Activated CD8-positive, alpha-beta T cell treated with anti-CD3 and anti-CD28 coated beads for 36 hours (primary cell): ENCODE measurements at places on chromosomes 1 and 21. TPM values are rescaled to one million over a fixed set of nuclear protein-coding genes. Genes with fewer than 3 reads are reported as not detected.
A peak's percentile ranks its signal among the peaks of the same experiment; 100 is the strongest.

GRCh38 chr1:32998064-32998463 is 33.5 kb upstream of the RNF19B start:
- H3K4me1 ChIP-seq: peaks cover 6% of the 10 kb centered on the region
- H3K4me3 ChIP-seq: no peak overlapping the region
- no peak overlapping the region for H3K27ac ChIP-seq
- no peaks in the 10 kb centered on the region for H3K27me3 ChIP-seq

DNA sequence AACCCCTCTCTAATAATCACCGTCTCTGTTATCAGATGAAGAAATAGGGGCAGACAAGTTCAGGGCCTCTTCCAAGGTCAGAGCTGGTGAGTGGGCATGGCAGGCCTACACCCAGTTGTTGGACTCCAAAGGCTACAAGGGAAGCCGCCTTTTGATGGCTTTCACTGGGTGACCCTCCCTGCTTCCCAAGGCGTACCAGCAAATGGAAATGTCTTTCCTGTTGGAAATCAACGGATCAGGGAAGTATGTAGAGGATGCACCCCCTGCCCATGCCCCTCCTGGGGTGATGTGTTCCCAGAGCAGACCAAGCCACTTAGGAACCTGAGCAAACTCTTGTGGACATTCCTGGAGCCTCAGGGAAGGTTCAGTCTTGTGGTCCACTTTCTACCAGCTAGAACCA is 47.4 kb downstream of the LGR6 start:
- H3K27ac ChIP-seq: no peak overlapping the region
- peaks cover 3% of the 10 kb centered on the region for H3K4me1 ChIP-seq
- H3K4me3 ChIP-seq: no peak overlapping the region
- peaks cover 8% of the 10 kb centered on the region for H3K27me3 ChIP-seq
- H3K36me3 ChIP-seq: no peaks in the 10 kb centered on the region

- H3K4me1 ChIP-seq: peaks cover 17% of the 10 kb centered on the region
- peak; percentile 96 for DNase-seq
- peak overlapping the region; percentile 78 for H3K4me3 ChIP-seq
- no peaks in the 10 kb centered on the region for H3K36me3 ChIP-seq
- H3K27me3 ChIP-seq: peaks cover 1% of the 10 kb centered on the region
- H3K27ac ChIP-seq: peak overlapping the region; percentile 98
These were observed 11.1 kb upstream of the S100A11 start for GRCh38 chr1:152047730-152048415.

Gene WNT3A
- total RNA-seq: not detected

- no peaks in the 10 kb centered on the region for H3K36me3 ChIP-seq
- H3K27me3 ChIP-seq: peaks cover 2% of the 10 kb centered on the region
- H3K4me1 ChIP-seq: peaks cover 2% of the 10 kb centered on the region
- H3K4me3 ChIP-seq: no peak overlapping the region
- no peak overlapping the region for H3K27ac ChIP-seq
These were observed 103.7 kb upstream of the NFIA start for GRCh38 chr1:60978421-60979357.

DNA sequence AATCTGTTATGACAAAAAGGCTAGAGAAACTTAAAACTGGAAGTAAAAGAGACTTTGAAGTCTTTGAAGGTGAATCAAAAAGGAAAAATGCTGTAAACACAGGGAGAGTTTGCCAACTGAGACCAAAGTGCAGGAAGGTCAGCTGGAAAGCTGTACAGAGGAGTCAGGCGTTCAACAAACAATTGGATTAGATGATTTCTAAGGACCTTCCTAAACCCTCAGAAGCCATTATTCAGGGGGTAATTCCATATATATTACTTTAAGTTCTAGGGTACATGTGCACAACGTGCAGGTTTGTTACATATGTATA is 156.8 kb downstream of the ZBTB18 start:
- H3K27ac ChIP-seq: no peak overlapping the region
- no peaks in the 10 kb centered on the region for H3K36me3 ChIP-seq
- H3K4me3 ChIP-seq: no peak overlapping the region

DNA sequence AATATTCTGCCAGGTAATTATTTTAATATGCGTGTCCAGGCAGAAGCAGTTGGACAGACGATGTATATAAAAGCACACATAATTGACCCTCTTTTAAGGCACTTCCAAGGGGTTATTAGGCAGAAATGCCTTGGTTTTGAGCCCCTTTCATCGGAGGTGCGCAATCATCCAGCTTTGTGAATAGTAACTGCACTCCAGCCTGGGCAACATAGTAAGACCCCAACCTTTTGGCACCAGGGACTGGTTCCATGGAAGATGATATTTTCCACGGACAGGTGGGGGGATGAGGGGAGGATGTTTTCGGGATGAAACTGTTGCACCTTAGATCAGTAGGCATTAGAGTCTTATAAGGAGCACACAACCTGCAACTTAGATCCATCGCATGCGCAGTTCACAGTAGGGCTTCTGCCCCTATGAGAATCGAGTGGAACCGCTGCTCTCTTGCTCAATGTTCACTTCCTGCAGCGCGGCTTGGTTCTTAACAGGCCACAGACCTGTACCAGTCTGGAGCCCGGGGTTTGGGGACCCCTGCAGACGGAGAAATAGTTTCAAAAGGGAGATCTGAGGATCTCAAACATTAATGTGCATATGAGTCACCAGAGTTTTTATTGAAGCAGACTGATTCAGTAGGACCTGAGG is 1.8 kb upstream of the MCOLN2 start:
- peak overlapping the region; percentile 77 for H3K4me3 ChIP-seq
- peaks cover 19% of the 10 kb centered on the region for H3K27me3 ChIP-seq
- peaks cover 27% of the 10 kb centered on the region for H3K4me1 ChIP-seq
- H3K27ac ChIP-seq: peak overlapping the region; percentile 70
- peak; percentile 71 for DNase-seq

Gene TMEM125
- total RNA-seq: 0.81 TPM

DNA sequence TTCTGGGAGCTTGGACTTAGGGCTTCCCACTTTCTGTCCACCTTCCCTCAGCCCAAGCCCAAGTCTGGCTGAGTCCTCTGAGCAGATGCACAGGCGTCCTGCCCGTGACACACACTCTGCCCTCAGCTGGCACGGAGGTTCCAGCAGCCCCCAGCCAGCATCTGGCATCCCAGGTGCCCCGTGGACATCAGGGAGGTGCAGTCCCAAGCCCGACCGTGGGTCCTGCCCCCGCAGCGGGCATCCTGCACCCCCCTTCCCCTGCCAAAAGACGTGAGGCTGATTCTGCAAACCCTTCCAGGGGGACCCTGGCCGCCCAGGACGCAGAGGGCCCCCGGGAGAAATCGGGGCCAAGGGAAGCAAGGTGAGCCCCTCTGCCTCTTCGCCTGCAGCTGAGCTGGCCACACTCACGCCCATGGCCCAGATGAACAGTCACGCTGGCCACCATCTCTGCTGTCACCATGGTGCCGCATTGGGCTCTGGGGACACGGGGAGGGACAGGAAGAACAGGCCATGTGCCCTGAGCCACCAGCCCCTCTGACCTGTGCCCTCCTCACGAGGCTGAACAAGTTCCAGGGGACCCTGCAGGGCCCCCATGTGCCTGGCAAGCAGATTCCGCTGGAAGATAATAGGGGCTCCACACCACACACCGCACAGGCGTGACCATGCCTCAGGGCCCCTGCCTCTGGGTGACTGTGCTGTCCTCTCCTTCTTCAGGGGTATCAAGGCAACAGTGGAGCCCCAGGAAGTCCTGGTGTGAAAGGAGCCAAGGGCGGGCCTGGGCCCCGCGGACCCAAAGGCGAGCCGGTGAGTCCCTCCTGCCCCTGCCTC is 20.6 kb downstream of the COL6A2 start:
- no peak for DNase-seq
- H3K4me1 ChIP-seq: no peaks in the 10 kb centered on the region
- no peaks in the 10 kb centered on the region for H3K27me3 ChIP-seq
- H3K36me3 ChIP-seq: peaks cover 6% of the 10 kb centered on the region
- no peak overlapping the region for H3K4me3 ChIP-seq
- H3K27ac ChIP-seq: no peak overlapping the region

DNA sequence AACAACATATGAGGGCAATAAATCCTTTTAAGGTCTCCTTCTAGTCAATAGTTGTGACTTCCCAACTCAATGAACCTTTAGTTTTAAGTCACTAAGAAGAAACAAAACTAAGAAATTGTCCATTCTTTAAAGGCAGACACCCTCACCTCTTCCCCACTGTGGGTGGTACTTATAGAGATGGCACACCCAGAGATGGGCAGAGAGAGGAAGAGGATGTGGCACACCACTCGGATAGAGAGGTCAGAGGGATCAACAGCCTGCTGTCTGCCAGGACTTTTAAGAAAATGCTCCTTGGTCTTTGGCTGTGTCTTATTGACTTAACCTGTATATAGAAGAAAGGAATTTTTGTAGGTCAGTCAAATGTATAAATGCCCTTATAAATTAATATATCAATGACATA is 45.1 kb downstream of the FASLG start:
- H3K27me3 ChIP-seq: no peaks in the 10 kb centered on the region
- H3K36me3 ChIP-seq: no peaks in the 10 kb centered on the region
- no peak overlapping the region for H3K4me3 ChIP-seq
- peak; percentile 46 for DNase-seq
- H3K4me1 ChIP-seq: peaks cover 27% of the 10 kb centered on the region
